ENCODE measurements at places on chromosomes 4 and X.

DNA sequence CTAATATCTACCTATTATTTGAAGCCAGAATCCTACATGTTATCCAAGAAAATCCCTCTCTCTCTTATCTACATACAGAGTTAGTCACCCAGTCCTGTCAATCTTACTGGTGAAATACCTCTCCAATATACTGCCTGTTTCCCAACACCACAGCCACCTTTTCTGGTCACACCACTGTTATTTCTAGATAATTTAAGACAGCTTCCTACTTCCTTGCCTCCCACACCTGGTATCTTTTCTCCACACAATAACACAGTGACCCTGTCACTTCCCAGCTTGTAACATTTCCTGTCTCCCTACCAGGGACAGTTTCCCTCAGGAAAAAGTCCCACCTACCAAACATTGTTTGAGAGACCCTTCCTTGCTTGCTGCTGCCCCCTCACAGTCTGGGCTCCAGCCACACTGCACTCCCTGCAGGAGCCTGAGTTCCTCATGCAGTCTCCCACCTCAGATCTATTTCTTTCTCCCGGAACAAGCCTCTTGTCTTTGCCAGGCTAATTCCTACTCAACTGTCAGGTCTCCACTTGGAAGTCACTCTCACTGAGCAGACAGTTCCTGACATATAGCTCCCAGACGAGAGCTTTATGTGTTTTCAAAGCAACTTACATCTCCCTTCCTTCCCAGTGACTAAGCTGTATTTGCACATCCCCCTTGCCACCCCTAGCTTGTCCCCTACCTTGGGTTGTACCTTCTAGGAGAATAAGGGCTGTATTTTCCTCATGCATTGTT is 73.6 kb upstream of the QRFPR start:
- DNase-seq: no peak

DNA sequence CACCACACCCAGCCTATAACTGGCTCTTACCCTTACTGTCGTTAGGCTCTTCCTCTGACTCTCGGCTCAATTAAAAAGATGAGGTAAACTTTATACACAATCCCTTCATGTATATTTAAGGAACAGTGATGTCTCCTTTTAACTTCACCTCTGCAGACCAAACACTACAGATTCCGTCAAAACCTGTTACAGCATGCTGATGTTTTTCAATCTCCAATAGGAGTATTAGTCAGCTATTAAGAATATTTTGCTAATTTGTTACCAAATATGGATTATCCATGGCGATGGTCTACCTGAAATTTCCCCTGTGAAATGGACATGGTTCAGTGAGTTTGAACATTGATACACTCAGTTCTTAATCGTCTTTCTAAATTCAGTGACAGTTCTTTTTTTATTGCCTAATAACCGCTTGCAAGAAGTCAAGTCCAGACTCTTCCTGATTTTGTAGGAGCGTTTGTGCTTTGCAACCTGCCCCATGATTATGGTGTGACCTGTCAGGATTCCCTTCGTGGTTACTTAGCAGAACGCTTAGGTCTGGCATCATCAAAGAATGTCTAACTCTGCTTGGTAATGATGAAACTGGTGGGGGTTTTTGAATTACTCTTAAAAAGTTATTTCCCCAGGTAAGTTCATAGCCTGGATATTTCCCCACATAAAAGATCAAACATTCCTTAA is 72.2 kb upstream of the STOX2 start:
- DNase-seq: no peak

DNA sequence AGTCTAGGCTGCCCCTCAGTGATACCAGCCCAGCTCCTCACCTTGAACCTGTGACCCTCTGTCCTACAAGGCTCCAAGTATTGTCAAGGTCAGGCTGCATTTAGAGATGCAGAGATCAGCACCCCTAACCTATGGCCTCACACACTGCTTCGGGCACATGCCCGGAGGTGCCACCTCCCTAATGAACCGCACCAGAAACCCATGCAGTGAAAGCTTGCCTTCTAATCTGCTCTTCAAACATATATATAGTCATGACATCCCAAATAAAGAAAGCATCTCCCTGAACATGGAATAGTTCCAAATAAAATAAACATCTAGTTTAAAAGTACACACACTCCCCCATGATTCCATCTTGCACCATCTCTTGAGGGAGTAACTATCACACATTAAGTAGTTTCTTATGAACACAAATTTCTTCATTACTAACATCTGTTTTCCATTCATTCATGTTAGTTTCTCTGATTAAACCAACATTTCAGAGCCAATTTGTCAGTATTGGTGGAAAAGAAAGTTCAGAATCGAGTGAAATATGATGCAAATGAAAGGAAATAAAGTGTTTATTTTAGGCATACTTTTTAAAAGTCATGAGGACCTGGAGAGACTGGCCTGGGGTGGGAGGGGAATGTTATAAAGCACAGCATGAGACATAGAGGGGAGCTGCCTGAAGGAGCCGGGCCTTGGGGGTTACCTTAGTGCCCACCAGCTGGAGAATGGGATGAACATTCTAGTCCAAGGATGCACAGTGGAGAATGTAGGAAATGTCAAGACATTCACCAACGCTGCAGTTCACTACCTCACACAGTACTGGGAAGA is 19.2 kb downstream of the CC2D2A start:
- no peak for DNase-seq

- DNase-seq: no peak
Measured at GRCh38 chrX:49067285-49068120, 6.3 kb downstream of the PRAF2 start.

- DNase-seq: no peak
Measured at GRCh38 chr4:52952540-52952939, 90.4 kb downstream of the RASL11B start.

DNA sequence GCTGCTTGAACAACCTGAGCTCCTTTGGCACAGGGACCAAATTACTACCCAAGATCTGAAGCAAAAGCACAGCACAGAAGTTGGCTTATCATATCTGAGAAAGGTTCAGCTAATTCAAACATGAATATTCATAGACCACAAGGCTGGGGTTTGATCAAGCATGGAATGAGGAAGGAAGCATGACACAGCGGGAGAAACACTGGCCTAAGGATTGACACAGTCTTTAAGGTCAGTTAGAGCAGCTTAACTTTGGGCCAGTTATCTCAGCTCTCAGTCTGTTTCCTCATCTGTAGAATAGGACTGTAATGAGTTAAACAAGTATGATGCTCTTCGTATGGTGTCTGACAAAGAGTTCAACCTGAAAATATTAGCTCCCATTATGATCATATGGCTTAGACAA is 88.5 kb upstream of the CBR4 start:
- no peak for DNase-seq

GRCh38 chrX:39969099-39969818 is 128.5 kb downstream of the BCOR start:
- peak; percentile 4 for DNase-seq

DNA sequence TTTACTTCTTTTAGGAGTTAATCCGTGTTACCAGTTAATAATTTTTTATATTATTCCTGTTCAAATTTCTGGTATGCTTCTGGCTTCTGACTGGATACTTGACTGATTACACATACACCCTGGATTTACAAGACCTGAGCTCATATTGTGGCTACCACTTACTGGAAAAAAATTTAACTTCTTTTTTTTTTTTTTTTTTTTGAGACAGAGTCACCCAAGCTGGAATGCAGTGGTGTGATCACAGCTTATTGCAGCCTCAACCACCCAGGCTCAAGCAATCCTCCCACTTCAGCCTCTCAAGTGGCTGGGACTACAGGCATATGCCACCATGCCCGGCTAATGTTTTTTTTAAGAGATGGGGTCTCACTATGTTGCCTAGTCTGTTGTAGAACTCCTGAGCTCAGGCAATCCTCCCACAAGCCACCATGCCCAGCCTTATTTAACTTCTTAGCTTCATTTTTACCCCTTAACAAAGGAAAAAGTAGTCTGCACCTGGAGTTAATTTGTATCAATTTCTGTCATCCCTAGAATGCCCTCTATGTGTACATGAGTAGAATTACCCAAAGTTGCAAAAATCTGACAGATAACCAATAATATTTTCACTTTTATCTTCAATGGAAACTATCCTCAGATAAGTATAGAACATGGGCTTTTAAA is 50.3 kb downstream of the TMEM165 start:
- DNase-seq: no peak

- DNase-seq: no peak
Measured at GRCh38 chr4:61129971-61130370, 70.2 kb upstream of the ADGRL3 start.

DNA sequence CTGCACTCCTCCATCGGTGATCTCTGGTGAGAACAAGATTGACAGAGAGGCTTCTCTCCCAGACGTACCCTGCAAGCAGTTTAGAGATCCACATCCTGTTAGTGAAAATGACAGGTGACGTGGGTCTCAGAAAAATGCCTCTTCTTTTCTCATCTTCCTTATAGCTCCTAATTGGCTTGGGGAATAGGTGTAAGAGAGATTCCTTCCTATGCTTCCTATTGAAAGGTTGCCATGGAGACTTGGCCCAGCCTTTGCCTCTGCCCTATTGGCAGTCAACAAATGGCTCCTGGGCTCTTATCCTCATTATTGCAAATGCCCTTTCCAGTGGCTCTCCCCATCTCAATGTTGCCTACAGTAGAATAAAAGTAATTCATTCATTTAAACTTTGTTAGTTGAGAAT is 26.5 kb upstream of the DGKK start:
- DNase-seq: no peak

DNA sequence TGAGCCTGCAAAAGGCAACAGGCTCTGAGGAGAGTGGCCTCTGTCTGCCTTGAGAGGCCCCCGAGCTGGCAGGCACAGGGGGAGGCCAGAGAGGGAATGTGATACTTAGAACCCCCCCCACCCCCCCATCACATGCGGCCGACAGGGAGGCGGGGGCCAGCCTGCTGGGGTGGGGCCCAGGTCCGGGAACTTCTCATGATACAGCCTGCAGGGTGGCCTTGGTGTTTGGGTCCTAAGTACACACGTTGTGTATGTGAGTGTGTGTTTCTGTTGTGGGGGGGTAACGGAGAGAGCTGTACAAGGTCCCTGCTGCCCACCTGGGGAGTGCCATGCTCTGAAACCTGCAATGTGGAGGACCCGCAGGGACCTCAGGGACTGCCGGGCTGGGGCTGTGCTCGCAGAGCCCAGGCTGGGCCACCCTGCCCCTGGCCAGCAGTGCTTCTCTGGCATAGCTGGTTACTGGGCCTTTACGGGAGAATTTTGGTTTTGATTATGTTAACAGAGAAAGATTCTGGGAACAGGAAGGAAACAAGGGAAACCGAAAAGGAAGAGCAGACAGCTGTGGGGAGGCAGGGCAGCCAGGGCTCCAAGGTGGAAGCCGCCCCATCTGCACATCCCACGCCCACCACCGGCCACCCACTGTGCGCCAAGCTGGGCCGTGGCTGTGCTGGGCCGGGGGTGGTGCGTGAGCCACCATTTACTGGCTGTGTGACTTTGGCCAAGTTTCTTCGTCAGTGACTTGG is 19.9 kb downstream of the SH3BP2 start:
- DNase-seq: no peak

- DNase-seq: no peak
Measured at GRCh38 chr4:117704721-117705120, 329.6 kb upstream of the NDST3 start.
